ENCODE measurements at places on chromosomes 1 and 21.

DNA sequence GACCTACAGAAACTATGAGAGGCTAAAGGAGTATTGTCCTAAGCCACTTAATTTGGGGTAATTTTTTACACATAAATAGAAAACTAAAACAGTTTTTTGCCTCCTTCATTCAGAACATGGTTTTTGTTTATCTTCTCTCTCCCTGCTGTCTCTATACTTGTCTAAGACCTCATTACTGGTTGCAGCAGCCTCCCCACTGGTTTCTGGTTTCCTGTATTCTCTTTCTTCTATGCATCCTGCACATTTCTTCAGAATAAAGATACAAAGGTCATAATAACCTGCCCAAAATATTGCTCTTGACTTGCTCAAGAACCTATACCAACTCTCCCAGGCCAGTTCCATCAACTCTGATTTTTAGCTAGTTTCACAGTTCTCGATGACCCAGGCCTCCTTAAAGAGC is 19.8 kb upstream of the BOLA1 start:
- no peak for DNase-seq

DNA sequence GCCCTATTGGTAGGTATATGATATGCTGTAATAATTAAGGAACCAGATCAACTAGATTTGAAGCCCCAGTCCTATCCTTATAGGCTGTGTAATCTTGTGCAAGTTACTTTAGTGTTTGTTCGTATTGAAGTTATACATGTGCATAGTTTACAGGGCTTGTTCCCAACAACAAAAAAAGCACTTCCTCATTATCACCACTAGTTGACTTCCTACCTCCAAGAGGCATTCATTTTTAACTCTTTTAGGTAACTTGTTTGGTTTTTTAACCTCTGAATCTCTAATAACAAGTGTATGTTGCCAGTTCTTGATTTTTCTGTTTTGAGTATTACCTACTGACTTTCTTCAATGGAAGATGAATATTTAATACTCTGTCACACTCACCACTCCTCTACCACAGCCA is 71.9 kb downstream of the ST3GAL3 start:
- no peak for DNase-seq

DNA sequence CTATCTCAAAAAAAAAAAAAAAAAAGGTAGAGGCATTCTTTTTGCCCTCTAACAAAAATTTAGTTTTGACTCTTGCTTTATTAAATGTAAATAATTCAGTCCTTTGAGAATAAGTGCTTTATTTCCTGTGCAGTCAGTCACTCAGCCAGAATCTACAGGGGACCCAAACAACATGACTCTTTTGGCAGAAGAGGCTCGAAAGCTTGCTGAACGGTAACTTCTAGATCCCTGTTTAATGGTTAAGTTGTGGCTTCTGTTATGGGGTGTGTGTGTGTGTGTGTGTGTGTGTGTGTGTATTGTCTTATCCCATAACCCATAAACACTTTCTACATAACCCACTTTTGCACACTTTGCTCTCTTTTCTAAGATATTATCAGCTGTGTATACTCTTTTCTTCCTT is 54.9 kb upstream of the LAMC2 start:
- no peak for DNase-seq

DNA sequence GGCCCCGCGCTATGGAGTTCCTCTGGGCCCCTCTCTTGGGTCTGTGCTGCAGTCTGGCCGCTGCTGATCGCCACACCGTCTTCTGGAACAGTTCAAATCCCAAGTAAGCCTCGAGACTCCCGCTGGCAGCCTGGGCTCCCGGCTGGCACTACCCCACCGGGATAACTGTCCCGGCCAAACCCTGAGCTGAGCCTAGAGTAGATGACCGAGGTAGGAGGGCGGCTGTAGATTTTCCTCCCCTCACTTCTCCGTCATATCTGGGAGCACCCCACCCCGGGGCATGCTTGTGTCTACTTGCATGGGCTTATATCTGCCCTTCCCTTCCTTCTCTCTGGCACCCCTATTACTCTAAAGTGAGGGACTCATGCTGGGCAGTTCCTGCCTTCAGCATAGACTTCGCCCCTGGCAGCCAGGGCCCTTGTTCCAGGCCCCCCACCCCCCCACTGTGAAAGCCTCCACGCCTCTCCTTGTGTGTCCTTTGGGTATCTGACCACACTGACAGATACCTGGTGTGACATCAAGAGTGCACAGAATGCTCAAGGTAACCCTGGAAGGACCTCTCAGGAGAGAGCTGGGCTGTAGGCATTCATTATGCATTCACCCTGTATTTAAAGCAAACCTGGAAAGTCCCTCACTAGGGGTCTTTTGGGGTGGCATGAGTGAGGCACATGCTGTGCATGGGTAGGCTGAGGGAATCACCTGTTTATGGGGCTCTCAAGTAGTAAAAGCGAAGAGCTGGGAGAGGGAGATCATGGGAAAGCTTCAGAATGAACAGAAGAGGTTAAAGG is 485 bp downstream of the EFNA1 start:
- no peak for DNase-seq

GRCh38 chr1:42324398-42325013 is 10.5 kb downstream of the FOXJ3 start:
- no peak for DNase-seq

DNA sequence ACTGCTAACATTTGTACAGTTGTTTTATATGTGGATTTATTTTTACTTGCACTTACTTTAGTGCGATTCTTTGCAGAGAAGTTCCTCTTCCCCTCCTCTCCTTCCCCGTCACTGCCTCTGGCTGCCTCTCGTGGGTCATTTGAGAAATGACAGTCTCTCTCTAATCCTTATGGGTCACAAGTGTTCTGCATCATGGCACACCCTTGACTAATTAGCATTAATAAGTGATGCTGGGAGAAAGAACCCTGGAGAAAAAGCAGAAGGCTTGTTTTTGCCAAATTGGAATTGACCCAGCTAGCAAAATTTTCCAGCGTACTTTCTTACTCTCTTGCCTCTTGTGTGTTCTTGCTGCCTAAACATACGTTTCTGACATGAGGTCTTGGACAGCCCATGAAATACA is 301.2 kb downstream of the DUSP10 start:
- DNase-seq, result no peak

- no peak for DNase-seq
These were observed 129.0 kb downstream of the SYF2 start for GRCh38 chr1:25103164-25103795.

DNA sequence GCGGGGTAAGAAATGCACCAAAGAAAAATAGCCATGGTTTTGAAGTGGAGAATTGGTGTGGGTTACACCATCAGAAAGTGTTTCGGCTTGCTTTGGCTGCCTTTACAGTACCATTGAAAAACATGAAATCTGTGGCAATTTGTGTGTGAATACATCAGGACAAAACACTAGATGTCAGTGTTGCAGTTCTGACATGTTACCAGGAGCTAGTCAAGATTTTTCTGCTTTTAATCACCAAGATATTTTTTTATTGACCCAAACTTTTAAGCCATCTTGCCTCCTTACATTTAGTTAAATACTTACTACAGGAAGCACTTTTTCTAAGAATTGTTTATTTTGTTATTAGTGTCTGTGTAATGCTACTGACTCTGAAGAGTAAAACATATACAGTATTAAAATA is 14.3 kb downstream of the RRP15 start:
- DNase-seq, result peak; percentile 35

DNA sequence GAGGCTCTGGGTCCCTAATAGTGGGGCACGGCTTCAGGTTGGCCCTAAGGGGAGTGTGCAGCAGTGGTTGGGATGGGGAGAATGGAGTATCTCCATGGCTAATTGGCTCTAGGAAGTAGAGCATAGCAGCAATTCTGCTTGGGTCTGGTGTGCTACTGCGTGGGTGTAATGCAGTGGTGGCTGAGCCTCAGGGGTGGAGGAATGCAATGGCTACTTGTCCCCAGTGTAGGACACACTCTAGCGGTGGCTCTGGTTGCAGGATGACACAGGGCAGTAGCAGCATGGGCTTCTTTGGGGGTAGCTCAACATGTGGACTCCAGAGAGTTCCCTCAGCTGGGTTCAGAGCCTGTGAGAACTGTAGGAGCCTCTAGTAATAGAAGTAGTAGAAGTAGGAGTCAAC is 91.2 kb upstream of the FAM78B start:
- no peak for DNase-seq

- peak; percentile 39 for DNase-seq
These were observed 76.4 kb upstream of the DNAH14 start for GRCh38 chr1:224852901-224853568.

DNA sequence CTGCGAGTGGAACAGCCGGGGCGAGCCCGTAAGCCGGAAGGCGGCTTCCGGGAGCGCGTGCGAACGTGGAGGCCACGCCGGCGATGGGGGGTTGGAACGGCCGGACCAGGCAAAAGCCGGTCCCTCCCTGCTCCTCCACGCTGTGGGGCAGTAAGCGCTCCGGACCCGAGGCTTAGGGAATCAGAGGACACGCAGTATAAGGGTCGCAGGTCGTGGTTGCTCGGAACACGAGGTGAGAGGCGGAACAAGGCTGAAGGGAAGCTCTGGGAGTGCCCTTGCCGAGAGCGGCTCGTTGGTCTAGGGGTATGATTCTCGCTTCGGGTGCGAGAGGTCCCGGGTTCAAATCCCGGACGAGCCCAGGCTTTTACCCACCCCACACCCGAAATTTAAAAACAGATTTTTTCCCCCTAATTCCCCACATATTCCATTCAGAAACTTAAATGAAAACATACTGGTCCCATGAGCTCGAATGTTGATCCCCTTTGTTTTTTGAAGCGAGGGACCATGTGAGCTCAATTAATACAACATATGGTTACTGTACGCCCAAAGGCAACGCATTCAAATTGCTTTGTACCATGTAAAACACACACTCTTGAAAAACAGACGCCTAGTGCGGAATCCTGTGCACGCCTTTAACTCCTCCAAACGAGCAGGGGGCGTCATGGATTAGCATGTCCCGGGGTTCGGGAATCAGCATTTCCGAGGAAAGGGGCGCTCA is 7.2 kb upstream of the MPZL1 start:
- peak; percentile 58 for DNase-seq

- DNase-seq, result no peak
These were observed 66.6 kb downstream of the PUM1 start for GRCh38 chr1:30998887-30999286.

- DNase-seq, result no peak
These were observed 130.4 kb downstream of the TRABD2B start for GRCh38 chr1:47866601-47867437.

DNA sequence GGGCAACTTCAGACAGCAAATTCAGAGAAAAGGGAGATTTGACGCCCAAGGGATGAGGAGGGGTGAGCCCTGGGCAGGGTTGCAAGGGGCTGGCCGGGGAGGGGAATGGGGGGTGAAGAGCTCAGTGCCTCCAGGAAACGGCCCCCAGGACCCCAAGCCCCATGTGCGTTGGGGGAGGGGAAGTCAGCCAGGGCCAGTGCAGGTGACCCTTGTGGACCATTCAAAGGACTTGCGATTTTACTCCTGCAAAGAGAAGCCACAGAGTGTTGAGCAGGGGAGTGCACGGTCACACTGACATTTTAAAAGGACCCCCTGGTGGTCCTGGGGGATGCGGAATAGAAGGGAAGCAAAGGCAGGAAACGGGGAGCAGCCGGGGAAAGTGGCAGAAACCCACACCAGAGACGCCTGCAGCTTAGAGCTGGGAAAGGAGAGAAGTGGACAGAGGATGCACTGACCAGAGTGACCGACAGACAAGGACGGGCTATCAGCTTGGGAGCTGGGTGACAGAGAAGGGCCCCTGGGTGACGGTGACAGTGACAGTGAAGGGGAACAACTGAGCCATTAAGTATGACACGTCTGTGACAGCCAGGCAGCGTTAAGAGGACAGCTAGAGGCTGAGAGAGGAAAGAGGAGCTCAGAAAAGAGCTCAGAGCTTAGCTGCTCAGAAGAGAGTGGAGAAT is 54.0 kb upstream of the TMEM51 start:
- DNase-seq, result no peak

DNA sequence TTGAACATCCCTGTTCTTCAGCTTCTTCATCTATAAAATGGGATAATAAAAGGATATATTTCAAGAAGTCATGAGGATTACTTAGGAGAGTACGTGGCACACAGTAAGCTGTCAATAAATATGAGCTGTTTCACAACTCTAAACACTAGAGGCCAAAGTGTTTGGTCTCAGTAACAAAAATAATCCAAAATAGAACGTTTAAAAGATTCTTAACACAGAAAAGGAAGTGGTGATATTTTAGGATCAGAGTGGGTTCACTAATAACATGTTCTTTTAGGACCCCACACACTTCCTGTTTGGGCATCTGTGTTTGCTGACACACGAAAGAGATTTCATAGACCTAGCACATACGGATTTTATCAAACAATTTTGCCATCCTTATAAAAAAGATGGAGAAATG is 32.9 kb downstream of the TNFSF18 start:
- no peak for DNase-seq

- no peak for DNase-seq
These were observed 64.4 kb upstream of the ETS2 start for GRCh38 chr21:38741092-38741949.

- DNase-seq, result no peak
These were observed 62.7 kb upstream of the LPGAT1 start for GRCh38 chr1:211893260-211893659.

DNA sequence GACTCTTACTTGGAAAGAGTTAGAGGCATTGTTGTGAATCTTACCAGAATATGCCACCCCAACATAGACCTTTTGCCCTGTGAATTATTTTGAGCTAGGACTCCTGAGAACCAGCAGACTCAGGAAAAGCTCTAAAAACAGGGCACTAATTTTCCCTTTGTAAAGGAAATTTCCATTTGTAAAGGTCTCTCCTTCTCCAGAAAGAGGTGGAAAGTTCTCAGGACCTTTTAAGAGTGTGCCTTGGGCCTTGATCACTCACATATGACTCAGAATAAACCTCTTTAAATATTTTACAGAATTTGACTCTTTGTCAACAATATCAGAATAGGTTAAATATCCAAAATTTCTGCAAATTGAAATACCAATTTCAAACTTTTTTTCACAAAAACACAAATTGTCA is 721.8 kb upstream of the NCAM2 start:
- no peak for DNase-seq

DNA sequence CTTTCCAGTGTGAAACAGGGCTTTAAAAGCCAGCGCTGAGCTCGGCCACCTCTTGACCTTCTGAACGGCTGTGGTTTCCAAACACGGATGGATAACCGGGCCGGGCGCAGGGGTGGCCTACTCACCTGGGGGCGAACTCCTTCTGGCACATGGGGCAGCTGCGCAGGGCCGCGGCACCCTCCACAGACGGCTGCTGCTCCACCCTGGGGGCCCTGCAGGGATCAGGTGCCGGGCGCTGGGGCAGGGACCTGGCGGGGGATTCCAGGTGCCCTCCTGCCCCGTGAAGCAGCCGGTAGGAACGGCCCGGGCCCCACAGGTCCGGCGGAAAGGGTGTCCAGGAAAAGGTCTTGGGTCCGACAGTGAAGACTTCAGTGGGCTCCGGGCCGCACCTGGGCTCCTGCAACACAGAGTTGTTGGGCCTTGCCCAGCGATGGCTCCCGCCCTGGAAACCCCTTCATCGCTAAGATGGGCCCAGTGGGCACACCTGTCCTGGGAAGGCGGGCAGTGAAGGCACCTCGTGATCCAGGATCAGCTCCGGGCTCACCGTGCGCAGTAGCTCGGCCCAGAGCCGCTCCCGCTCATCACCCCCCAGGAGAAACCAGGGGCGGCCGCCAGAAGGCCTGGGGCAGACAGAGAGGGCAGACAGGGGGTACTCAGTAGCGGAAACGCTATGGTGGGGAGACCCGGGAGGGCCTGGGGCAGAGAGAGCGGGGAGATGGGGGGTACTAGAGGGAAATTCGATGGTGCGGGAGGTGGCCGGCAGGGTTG is 874 bp downstream of the FAAP20 start:
- DNase-seq, result no peak
